Aorta (tissue), 5 donors: ENCODE measurements at places on chromosomes 2 and 18. TPM values are rescaled to one million over a fixed set of nuclear protein-coding genes. Genes with fewer than 3 reads are reported as not detected.

SH3RF3 gene
- 22.8 TPM for total RNA-seq

DNA sequence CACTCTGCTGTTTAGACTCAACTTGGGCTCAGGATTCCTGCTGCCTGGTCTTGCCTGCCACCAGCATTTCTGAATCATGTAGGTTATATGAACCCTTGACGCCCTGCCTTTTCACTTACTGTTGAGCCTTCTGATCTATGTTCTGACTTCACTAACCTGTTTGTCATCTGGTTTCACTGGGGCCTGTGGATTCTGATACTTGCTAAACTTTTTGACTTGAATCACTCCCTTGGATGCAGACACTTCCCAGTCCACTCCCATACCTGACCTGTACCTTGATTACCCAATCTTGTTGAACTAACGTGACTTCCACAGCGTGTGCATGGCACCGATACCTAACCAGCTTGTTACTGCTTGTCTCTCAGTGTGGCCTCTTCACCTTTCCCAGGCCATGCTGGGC lies 35.6 kb upstream of the SPAG16 start:
- no peaks in the 10 kb centered on the region for H3K27me3 ChIP-seq
- no peak overlapping the region for H3K27ac ChIP-seq
- H3K36me3 ChIP-seq, result no peaks in the 10 kb centered on the region
- H3K4me1 ChIP-seq, result no peaks in the 10 kb centered on the region
- no peak overlapping the region for H3K4me3 ChIP-seq

ACYP2 gene
- 16.3 TPM for total RNA-seq

DCDC2C gene
- total RNA-seq, result not detected

RUFY4 gene
- total RNA-seq, result 0.39 TPM

DNA sequence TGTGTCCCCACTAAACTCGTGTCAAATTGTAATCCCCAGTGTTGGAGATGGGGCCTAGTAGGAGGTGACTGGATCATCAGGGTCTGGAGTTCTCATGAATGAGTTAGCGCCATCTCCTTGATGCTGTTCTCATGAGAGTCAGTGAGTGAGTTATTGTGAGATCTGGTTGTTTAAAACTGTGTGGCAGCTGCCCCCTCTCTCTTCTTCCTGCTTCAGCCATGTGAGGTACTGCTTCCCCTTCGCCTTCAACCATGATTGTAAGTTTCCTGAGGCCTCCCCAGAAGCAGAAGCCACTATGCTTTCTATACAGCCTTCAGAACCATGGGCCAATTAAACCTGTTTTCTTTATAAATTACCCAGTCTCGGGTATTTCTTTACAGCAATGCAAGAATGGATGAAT lies 50.4 kb downstream of the AP1S3 start:
- no peak overlapping the region for H3K4me3 ChIP-seq
- H3K36me3 ChIP-seq, result no peaks in the 10 kb centered on the region
- no peak overlapping the region for H3K27ac ChIP-seq
- H3K27me3 ChIP-seq, result no peaks in the 10 kb centered on the region
- DNase-seq, result no peak
- H3K4me1 ChIP-seq, result no peaks in the 10 kb centered on the region

DNA sequence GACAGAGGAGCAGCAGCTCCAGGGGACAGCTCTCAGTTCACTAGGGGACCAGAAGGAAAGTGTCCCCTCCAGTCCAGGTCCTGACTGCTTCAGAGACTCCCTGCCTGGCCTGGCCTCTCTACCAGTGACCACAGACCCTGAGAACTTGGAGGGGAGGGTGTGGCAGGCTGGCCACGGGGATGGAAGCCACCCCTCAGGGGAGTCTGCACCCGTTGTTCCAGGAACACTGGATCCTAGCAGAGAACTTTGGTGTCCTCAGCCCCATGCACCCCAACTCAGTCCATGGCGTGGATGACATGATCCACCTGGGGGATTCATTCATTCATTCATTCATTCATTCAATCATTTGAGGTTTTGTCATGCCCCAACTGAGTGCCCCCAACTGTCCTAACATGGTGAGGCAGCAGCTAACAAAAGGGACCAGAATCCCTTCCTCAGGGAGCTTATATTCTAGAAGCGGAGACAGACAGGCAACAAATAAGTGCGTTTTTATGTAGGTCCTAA lies 31.9 kb downstream of the MYO7B start:
- no peak for DNase-seq
- no peaks in the 10 kb centered on the region for H3K36me3 ChIP-seq
- H3K4me1 ChIP-seq, result peaks cover 5% of the 10 kb centered on the region
- no peak overlapping the region for H3K27ac ChIP-seq

GRCh38 chr18:56487801-56488200 lies 150.6 kb downstream of the TXNL1 start:
- H3K4me3 ChIP-seq, result no peak overlapping the region
- no peak overlapping the region for H3K27ac ChIP-seq
- no peaks in the 10 kb centered on the region for H3K27me3 ChIP-seq
- H3K36me3 ChIP-seq, result no peaks in the 10 kb centered on the region
- no peaks in the 10 kb centered on the region for H3K4me1 ChIP-seq

BOLL gene
- total RNA-seq, result not detected

- no peak overlapping the region for H3K27ac ChIP-seq
- DNase-seq, result no peak
- H3K36me3 ChIP-seq, result no peaks in the 10 kb centered on the region
- no peaks in the 10 kb centered on the region for H3K4me1 ChIP-seq
Observed at GRCh38 chr2:227759411-227760118, 13.9 kb downstream of the SCYGR8 start.

ALPI gene
- not detected for total RNA-seq

DNA sequence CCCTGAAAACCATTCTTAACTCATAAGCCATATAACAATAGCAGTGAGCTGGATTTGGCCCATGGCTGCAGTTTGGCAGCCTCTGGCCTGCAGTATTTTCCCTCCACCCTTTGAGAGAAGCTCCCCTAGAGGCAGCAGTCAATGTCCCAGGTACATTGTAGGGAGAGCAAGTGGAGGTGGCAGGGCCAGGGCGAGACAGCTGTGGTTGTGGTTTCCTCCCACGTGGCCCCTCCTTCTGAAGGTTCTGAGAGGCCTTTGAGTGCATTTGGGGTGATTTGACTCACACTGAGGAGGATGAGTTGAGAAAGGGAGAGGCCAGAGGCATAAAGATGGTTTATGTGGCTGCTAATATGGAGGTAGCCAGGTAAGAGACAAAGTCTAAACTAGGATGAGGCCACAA lies 45.5 kb upstream of the LDAH start:
- no peaks in the 10 kb centered on the region for H3K36me3 ChIP-seq
- DNase-seq, result no peak
- no peak overlapping the region for H3K4me3 ChIP-seq
- H3K4me1 ChIP-seq, result no peaks in the 10 kb centered on the region

DNA sequence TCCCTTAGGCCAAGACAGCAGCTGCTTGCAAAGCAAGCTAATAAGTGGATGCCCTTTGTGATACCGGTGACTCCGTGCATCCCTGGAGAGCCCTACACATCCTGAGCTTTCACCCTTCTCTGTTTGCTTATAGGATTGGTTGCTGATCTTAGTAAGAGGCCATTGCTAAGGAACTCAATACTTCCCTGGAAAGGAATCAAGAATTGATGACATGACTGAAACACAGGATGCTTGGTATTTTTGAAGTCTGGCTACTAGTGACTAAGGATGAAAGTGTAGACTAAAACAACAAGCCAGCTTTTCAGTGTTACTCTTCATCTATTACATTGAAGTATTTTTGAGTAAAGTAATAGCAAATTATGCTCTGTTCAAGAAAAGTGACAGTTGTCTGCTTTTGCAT lies 123.0 kb upstream of the SERPINE2 start:
- H3K4me3 ChIP-seq, result no peak overlapping the region
- no peaks in the 10 kb centered on the region for H3K27me3 ChIP-seq
- H3K27ac ChIP-seq, result no peak overlapping the region
- no peaks in the 10 kb centered on the region for H3K4me1 ChIP-seq
- DNase-seq, result no peak
- H3K36me3 ChIP-seq, result no peaks in the 10 kb centered on the region

SLC14A1 gene
- 44.8 TPM for total RNA-seq

DNA sequence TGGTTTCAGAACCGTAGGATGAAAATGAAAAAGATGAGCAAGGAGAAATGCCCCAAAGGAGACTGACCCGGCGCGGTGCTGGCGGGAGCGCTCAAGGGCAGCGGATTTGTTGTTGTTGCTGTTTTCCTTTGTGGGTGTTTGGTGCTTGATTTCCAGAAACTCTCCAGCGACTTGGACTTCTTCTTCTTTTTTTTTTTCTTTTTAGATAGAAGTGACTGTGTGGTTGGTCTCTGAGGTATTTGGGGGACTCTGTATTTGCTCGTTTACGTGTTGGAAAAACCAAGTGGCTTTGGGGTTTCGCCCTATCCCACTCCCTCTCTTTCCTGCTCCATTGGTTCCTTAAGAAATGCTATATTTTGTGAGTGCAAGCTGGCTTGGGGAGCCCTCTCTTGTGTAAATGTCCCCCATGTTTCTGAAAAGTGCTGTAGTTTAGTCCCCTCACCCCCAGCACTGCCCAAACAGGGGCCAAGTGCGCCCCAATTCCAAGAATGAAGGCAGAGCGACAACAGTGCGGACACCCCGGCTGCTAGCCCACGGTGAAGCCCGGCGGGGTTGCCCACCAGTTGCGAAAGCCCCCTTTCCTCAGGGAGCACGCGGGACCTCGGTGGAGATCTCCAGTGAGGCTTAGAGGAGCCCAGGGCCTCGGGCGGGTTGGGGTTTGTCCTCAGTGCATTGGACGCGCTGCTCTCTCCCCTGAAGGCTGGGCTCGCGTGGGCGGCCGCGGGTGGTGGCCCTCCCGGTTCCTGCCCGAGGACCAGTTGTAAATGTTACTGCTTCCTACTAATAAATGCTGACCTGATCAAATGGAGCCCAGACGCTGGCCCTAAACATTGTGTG lies 1.8 kb downstream of the HOXD9 start:
- no peaks in the 10 kb centered on the region for H3K27me3 ChIP-seq
- no peaks in the 10 kb centered on the region for H3K4me1 ChIP-seq
- no peak for DNase-seq
- H3K4me3 ChIP-seq, result no peak overlapping the region
- H3K36me3 ChIP-seq, result no peaks in the 10 kb centered on the region

- DNase-seq, result no peak
- peak overlapping the region; percentile 28 for H3K27ac ChIP-seq
- H3K4me1 ChIP-seq, result peaks cover 3% of the 10 kb centered on the region
- no peak overlapping the region for H3K4me3 ChIP-seq
Observed at GRCh38 chr18:21004726-21005125, 106.9 kb downstream of the ROCK1 start.

DNA sequence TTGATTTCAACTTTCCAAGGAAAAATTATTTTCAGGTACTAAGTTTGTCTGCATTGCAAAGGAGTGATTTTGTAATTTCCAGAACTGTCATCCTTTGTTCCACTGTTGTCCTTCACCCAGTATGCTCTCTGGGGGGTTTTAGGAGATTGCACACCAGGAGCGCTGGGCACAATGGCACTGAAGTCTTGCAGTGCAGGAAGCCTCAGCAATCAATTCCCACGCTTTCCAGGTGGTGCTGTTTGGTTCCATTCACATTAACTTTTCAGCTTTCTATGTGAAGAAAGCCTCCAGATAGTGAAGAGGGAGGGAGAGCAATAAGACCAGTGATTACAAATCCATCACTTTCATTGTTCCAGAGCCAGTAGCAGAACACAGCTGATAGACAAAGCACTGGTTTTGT lies 344.0 kb upstream of the VWC2L start:
- no peaks in the 10 kb centered on the region for H3K4me1 ChIP-seq
- no peaks in the 10 kb centered on the region for H3K36me3 ChIP-seq
- DNase-seq, result no peak
- H3K4me3 ChIP-seq, result no peak overlapping the region
- H3K27ac ChIP-seq, result no peak overlapping the region

DNA sequence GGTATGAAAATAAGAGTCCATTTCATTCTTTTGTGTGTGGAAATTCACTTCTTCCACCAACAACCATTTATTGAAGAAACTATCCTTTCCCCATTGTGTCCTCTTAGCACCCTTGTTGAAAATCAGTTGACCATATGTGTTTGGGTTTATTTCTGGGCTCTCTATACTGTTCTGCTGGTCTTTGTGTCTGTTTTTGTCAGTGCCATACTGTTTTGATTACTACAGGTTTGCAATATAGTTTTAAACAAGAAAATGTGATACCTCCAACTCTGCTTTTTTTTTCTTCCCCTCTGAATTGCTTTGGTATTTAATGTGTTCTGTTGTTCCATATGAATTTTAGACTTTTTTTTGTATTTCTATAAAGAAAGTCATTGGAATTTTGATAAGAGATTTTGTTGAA lies 8.4 kb downstream of the GTF2A1L start:
- H3K4me1 ChIP-seq, result no peaks in the 10 kb centered on the region
- no peak for DNase-seq
- H3K36me3 ChIP-seq, result no peaks in the 10 kb centered on the region
- H3K27me3 ChIP-seq, result no peaks in the 10 kb centered on the region
- H3K27ac ChIP-seq, result no peak overlapping the region

COL4A3 gene
- total RNA-seq, result 11.4 TPM

ARL5A gene
- 78.9 TPM for total RNA-seq

GRCh38 chr2:30159766-30160165 lies 13.0 kb downstream of the YPEL5 start:
- H3K27ac ChIP-seq, result no peak overlapping the region
- DNase-seq, result no peak
- H3K27me3 ChIP-seq, result no peaks in the 10 kb centered on the region
- H3K4me3 ChIP-seq, result no peak overlapping the region

GRCh38 chr18:51082571-51083267 lies 52.7 kb downstream of the SMAD4 start:
- no peak for DNase-seq
- H3K4me1 ChIP-seq, result no peaks in the 10 kb centered on the region
- no peaks in the 10 kb centered on the region for H3K36me3 ChIP-seq
- no peak overlapping the region for H3K27ac ChIP-seq
- no peak overlapping the region for H3K4me3 ChIP-seq
- no peaks in the 10 kb centered on the region for H3K27me3 ChIP-seq

RTN4 gene
- 311 TPM for total RNA-seq

VWC2L gene
- not detected for total RNA-seq

DNA sequence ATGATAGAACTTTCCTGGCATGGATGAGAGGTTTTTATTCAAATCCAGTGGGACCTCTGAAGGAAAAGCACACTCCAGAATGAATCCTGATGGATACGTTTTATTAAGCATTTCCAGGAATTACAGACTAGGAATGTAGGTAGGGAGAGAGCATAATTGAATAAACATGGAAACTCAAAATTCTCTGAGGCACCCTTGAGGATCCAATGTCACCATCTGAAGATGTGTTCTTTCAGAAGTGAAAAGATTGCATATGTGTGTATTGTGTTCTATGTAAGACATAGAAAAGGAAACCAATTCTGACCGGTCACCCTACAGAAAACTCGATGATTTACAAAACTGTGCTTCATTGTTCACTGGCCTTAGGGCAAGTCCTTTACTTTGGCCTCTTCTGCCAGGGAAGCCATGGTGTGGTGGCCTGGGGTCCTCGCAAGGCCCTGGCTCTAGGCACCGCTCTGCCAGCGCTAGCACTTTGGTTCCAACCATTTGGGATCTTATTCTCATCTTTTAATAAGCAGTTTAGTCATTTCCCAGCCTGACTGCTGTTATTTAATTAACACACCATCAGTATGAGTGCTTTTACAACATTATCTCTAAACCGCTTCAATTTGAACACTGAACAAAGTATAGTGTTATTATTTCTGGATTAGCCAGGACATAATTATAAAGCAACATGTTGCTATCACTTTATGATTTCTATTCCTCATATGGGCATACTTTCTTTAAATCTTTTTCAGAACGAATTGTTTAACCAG lies 4.5 kb upstream of the GKN1 start:
- H3K27me3 ChIP-seq, result no peaks in the 10 kb centered on the region
- no peak overlapping the region for H3K4me3 ChIP-seq
- H3K27ac ChIP-seq, result no peak overlapping the region

C2orf66 gene
- 0.30 TPM for total RNA-seq
